Activated CD8-positive, alpha-beta memory T cell treated with anti-CD3 and anti-CD28 coated beads, Interleukin-2, amount 50 U/mL, for 4 hours (primary cell): ENCODE measurements at places on chromosomes 7 and 10.

- no peak for DNase-seq
Observed at GRCh38 chr10:99804471-99804870, 22.0 kb downstream of the ABCC2 start.

GRCh38 chr7:149644754-149645153, 128.6 kb downstream of the ZNF467 start:
- no peak for DNase-seq

DNA sequence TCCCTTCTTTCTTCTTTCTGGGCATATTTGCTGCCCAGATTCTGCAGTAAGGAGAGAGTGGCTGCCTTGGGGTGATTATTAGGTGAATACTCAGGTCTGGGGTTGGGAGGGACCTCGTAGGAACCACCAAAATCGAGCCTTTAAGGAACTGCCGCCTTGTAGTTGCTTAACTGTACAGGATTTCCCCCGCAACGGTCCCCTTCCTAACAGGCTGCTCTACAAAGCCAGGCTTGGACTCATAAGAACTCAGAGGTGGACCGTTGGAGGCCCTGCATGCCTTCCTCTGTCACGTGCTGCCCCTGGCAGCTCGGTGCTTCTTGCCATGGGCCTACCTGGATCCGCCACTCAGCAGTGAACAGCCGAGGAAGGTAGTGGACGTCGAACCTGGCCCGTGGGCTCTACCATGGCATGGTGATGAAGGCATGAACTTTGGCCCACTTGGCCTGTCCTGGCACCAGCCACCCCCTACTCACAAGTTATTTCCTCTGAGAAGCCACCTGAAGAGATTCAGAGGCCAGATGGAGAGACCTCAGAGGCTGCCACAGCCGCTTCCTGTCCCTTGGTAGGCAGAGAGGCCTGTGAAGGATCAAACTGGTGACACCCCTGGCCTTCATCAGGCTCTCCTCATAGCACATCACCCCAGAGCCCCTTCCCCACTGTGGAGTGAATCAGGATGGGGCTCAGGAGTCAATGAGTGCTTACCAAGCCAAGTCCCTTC, 54.6 kb downstream of the NOD1 start:
- DNase-seq = no peak

GRCh38 chr10:24215603-24216002, 6.7 kb downstream of the KIAA1217 start:
- DNase-seq = no peak

DNA sequence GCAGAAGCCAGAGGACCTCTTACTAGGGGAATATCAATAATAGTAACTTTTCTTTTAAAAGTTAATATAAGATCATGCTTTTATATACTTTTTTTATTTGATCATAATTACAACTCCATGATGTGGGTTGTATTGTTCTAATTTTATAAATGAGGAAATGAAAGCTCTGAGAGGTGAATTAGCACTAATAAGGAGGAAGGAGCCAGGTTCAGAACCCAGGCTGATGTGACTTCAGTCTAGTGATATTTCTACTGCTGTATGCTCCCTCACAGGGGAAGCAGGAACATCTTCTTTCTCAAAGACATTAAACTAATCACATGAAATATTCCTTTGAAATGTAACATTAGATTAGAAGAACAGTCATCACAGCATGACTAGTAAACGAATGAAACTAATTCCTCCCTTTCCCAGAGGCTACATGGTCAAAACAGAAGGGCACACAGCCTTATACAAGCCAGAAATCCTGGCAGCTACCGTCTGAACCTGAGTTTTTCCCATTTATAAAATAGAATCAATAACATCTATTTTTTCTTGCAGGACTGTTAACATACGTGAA, 81.4 kb upstream of the GJD4 start:
- no peak for DNase-seq

DNA sequence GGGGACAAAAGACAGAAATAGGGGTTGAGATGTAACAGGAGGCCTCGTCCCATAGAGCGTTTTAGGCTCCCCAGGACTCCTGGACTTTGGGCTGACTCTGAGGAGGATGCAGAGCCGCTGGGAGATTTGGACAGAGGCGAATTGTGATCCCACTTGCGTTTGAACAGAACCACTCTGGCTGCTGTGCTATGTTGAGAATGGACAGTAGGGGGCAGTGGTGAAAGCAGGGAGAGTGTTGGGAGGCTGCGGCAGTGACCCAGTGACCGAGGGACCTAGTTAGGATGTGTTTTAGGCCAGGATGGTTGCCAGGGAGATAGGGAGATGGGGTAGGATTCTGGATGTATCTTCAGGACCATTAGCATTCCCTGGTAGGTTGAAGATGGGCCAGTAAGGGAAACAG, 271.6 kb downstream of the CCDC3 start:
- DNase-seq = no peak

DNA sequence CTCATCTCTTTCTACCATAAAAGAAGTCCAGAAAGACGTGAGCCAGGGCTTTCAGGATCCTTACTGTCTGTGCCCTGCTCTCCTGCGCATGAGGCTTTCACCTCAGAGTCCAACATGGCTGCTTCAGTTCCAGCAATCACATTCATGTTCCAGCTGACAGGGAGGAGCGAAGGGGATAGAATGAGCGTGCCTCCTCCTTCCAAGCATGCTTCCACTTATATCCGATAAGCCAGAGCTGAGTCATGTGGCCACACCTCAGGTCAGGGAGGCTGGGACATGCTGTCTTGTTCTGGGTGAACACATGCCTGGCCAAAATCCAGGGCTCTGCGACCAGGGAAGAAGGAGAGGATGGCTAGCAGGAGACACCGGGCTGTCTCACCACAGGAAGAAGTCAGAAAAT, 248.2 kb downstream of the SKAP2 start:
- no peak for DNase-seq

GRCh38 chr7:114422507-114423501, 8.2 kb downstream of the FOXP2 start:
- DNase-seq = no peak

DNA sequence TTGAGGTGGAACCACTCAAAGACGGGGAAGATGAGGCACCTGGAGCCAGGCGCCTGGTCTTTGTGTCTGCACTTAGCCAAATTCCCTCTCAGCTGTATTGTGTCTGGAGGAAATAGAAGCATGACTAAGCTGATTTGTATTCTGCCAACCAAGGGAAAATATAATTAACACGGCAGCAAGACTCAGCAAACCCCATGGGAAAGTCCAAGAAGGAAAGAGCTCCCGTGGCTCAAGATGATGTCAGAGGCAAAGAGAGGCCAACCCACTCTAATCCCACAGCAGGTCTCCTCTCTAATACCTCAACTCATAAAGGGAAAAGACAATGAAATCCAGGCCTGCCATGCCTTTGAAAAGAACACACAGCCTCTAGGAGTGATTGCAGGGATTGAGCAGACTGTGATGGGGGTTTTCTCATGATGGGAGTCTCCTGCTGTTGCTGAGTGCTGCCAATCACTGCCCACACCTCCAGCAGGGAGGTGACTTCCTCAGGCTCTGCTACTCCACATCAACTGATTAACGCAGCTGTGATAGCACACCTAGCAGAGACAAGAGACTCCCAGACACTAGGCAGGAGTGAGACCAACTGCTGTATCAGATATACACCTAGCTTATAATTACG, 255.5 kb upstream of the C7orf33 start:
- DNase-seq = no peak
